Endothelial cell of umbilical vein (primary cell): ENCODE measurements at places on chromosomes 3 and 15. TPM values are rescaled to one million over a fixed set of nuclear protein-coding genes. Genes with fewer than 3 reads are reported as not detected.

- H3K27me3 ChIP-seq, result no peaks in the 10 kb centered on the region
- H3K4me1 ChIP-seq, result no peaks in the 10 kb centered on the region
- H3K4me3 ChIP-seq, result no peak overlapping the region
- no peak for DNase-seq
- H3K36me3 ChIP-seq, result no peaks in the 10 kb centered on the region
These were observed 8.3 kb upstream of the PRR20G start for GRCh38 chr3:127296166-127296565.

GRCh38 chr3:194906229-194906629, 220.5 kb downstream of the FAM43A start:
- no peaks in the 10 kb centered on the region for H3K36me3 ChIP-seq
- DNase-seq, result peak; percentile 71
- no peaks in the 10 kb centered on the region for H3K27me3 ChIP-seq
- H3K27ac ChIP-seq, result peak overlapping the region; percentile 53
- peaks cover 16% of the 10 kb centered on the region for H3K4me1 ChIP-seq

- no peak overlapping the region for H3K4me3 ChIP-seq
- H3K27ac ChIP-seq, result no peak overlapping the region
- no peak for DNase-seq
- no peaks in the 10 kb centered on the region for H3K27me3 ChIP-seq
- H3K4me1 ChIP-seq, result no peaks in the 10 kb centered on the region
These were observed 157.7 kb downstream of the CGGBP1 start for GRCh38 chr3:87901141-87901540.

The CADM2 gene
- total RNA-seq, result not detected in 2 replicates

The IL12A gene
- 1.5 and 1.7 TPM in 2 replicates for total RNA-seq

The GRK7 gene
- total RNA-seq, result not detected in 2 replicates
